Lung (tissue), 17 donors: ENCODE measurements at places on chromosomes 3 and 15. TPM values are rescaled to one million over a fixed set of nuclear protein-coding genes. Genes with fewer than 3 reads are reported as not detected.

DNA sequence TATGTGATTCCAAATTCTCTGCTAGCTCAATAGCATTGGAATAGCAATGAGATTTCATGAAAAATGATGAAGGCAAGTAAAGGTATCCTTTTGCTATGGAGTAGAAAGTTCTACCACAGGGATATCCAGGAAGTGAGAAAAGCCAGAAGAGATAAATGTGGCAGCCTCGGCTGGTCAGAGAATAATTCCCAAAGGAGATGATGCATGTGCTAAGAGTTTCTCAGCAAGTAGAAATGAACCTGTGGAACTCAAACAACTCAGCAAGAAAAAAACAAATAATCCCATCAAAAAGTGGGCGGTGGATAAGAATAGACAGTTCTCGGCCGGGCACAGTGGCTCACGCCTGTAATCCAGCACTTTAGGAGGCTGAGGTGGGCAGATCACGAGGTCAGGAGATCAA is 38.2 kb downstream of the ALS2CL start:
- DNase-seq: no peak
- no peak overlapping the region for H3K4me3 ChIP-seq
- no peaks in the 10 kb centered on the region for H3K36me3 ChIP-seq
- H3K4me1 ChIP-seq: no peaks in the 10 kb centered on the region
- H3K27me3 ChIP-seq: no peaks in the 10 kb centered on the region

Gene WWTR1
- total RNA-seq: 88.9 TPM

Gene DNAJC19
- total RNA-seq: 37.8 TPM

GRCh38 chr3:38139191-38139590 is 730 bp downstream of the MYD88 start:
- peak overlapping the region; percentile 97 for H3K27ac ChIP-seq
- H3K27me3 ChIP-seq: no peaks in the 10 kb centered on the region

DNA sequence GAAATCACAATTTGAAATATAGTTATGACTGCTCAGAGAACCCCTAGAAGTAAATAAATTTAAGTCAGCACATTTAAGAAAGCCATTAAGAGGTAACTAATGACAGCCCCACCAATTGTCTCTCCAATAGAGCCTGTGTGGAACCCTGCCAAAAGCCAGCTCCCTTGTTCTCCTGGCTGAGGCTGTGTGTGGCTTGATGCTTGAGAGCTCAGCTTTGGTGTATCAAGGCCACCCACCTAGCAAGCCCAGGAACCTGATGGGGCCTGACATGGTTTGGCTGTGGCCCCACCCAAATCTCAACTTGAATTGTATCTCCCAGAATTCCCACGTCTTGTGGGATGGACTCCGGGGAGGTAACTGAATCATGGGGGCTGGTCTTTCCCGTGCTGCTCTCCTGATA is 106.9 kb downstream of the LRRN1 start:
- peaks cover 1% of the 10 kb centered on the region for H3K36me3 ChIP-seq
- H3K27ac ChIP-seq: no peak overlapping the region
- H3K4me3 ChIP-seq: no peak overlapping the region
- no peak for DNase-seq

DNA sequence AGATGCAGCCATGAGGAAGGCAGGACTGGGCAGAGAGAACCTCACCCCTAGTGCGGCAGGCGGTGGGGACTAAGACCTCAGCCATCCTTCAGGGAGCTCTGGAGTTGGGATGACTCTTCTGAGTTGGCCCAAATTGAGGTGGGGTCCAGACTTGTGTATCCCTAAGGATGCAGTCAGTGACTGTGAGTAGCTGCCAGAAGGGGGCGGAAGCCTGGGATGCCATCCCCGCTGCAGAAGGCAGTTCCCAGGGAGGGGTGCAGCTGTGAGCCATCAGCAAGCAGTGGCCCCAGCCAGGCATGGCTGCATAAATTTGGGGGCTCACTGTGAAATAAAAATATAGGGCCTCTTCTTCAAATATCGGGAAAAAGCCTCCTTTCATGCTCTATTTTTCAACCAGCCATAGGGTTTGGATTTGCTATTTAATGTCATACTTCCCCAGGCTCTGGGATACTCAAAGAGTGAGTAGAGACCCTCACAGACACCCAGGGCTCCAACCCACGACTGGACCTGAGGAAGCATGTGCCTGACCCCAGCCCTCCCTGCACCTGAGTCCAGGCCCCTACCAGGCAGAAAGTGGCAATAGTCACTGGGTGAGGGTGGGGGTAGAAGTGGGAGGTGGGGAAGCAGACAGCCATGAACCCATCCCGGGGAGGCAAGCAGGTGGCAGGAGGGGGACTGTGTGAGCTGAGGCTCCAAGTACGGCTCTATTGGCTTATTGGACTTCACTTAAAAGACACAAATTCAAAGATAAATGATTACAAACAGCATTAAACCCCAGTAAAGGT is 30.5 kb downstream of the GRK7 start:
- no peak overlapping the region for H3K4me3 ChIP-seq
- H3K4me1 ChIP-seq: peaks cover 31% of the 10 kb centered on the region
- H3K27ac ChIP-seq: no peak overlapping the region

GRCh38 chr3:185199206-185199605 is 46.3 kb upstream of the C3orf70 start:
- no peak for DNase-seq
- H3K36me3 ChIP-seq: peaks cover 2% of the 10 kb centered on the region
- no peaks in the 10 kb centered on the region for H3K27me3 ChIP-seq
- no peak overlapping the region for H3K4me3 ChIP-seq
